ENCODE measurements at places on chromosomes 6 and 20. TPM values are rescaled to one million over a fixed set of nuclear protein-coding genes. Genes with fewer than 3 reads are reported as not detected.

Gene SYCP2L
- total RNA-seq, result 0.08 TPM

Gene REM1
- total RNA-seq, result 0.91 TPM

Gene SLC44A4
- total RNA-seq, result 0.23 TPM

Gene OR12D3
- not detected for total RNA-seq

Gene RHAG
- total RNA-seq, result not detected

Gene POM121L2
- total RNA-seq, result not detected

Gene AGER
- 2.0 TPM for total RNA-seq

Gene GRIK2
- total RNA-seq, result 0.16 TPM

Gene RAET1E
- 3.1 TPM for total RNA-seq

Gene DPPA5
- not detected for total RNA-seq

Gene RBCK1
- 43.1 TPM for total RNA-seq

Gene TNF
- total RNA-seq, result 0.34 TPM

Gene CDC25B
- total RNA-seq, result 7.1 TPM

Gene DCDC2
- 3.1 TPM for total RNA-seq

Gene BPIFB2
- total RNA-seq, result not detected

Gene MYCT1
- 5.8 TPM for total RNA-seq

Gene BPIFB1
- total RNA-seq, result not detected

Gene NT5E
- 2.4 TPM for total RNA-seq

Measured in psoas muscle (tissue), 8 donors.